ENCODE measurements at places on chromosomes 7 and 10.

- DNase-seq, result no peak
Observed at GRCh38 chr7:35748371-35748770, 52.5 kb upstream of the SEPTIN7 start.

- DNase-seq, result no peak
Observed at GRCh38 chr7:127383123-127383835, 9.2 kb downstream of the ZNF800 start.

- no peak for DNase-seq
Observed at GRCh38 chr7:11616466-11616865, 215.5 kb downstream of the THSD7A start.

- DNase-seq, result no peak
Observed at GRCh38 chr7:88888684-88889083, 93.1 kb upstream of the TEX47 start.

DNA sequence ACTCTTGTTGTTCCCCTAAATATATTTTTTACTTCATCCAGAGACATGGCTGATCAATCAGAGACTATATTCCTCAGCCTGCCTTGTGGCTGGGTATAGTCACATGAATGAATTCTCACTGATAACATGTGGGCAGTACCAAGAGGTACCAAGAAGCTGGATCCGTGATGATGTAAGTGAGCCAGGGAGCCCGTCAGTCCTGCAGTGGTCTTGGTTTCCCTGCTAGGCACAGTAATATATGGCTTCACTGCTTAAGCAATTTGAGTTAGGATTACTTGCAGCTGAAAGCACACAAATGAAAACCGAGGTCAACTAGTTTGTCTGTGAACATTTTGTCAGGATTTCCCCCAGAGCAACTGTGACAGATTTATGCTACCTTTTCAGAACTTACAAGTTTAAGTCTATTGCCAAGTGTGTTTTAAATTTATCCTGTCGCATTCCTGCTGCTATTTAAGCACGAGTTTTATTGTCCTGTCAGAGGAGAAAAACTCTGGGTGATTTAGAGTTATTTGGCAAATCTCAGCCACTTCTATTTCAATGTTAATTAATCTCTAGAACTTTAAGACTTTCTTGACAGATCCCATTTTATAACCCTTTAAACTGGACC, 381.8 kb downstream of the PHF14 start:
- no peak for DNase-seq

- DNase-seq, result no peak
Observed at GRCh38 chr7:17181482-17181881, 117.0 kb upstream of the AHR start.
